Panc1 (cell line): ENCODE measurements at places on chromosomes 1 and 21. TPM values are rescaled to one million over a fixed set of nuclear protein-coding genes. Genes with fewer than 3 reads are reported as not detected.

Gene MLLT11
- total RNA-seq = 5.0 TPM

Gene S100A2
- total RNA-seq = 6.2 TPM

Gene CD5L
- not detected for total RNA-seq

Gene CTTNBP2NL
- total RNA-seq = 18.4 TPM

Gene GJB5
- not detected for total RNA-seq

Gene SPRR2B
- not detected for total RNA-seq

Gene PLEKHG5
- 6.8 TPM for total RNA-seq

Gene FPGT
- 12.9 TPM for total RNA-seq

Gene MTMR11
- 12.0 TPM for total RNA-seq

Gene FAM151A
- not detected for total RNA-seq

Gene OR2M3
- not detected for total RNA-seq

Gene BARHL2
- not detected for total RNA-seq

Gene ROR1
- 19.3 TPM for total RNA-seq

Gene SLC26A9
- total RNA-seq = not detected

Gene PSMB4
- 412 TPM for total RNA-seq
